ENCODE measurements at places on chromosomes 13 and 19.

GRCh38 chr13:88958821-88959220 is 1287.7 kb downstream of the SLITRK5 start:
- no peak for DNase-seq

GRCh38 chr13:103063376-103063775 is 2.8 kb downstream of the SLC10A2 start:
- no peak for DNase-seq

GRCh38 chr19:35991731-35992450 is 3.1 kb upstream of the SDHAF1 start:
- no peak for DNase-seq

DNA sequence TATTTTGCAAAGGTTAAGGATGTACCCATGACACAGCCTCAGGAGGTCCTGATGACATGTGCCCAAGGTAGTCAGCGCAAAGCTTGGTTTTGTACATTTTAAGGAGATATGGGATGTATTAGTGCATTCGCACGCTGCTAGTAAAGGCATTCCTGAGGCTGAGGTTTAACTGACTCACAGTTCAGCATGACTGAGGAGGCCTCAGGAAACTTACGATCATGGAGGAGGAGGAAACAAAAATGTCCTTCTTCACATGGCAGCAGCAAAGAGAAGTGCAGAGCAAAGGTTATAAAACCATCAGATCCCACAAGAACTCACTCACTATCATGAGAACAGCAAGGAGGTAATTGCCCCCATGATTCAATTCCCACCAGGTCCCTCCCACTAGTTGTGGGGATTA is 1017.4 kb downstream of the EFNB2 start:
- DNase-seq, result no peak

GRCh38 chr13:23678795-23679194 is 108.6 kb downstream of the TNFRSF19 start:
- DNase-seq, result no peak

DNA sequence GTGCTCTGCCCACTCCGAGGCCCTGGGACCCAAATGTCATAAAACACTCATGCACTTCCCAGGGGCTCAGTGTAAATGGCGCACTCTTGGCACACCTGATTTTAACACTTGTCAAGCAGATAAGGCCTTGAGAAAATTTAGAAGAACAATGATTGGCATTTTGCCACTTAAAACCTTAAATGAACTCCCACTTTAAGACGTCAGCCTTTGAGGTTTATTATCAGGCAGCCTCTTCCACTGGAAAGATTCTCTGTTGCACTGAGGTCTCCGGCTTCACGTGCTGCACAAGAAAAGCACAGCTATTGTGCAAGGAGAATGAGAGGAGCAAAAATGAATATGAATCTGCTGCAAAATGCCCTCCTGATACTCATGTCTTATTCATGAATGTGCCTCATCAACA is 38.5 kb upstream of the ATP11A start:
- DNase-seq, result no peak

DNA sequence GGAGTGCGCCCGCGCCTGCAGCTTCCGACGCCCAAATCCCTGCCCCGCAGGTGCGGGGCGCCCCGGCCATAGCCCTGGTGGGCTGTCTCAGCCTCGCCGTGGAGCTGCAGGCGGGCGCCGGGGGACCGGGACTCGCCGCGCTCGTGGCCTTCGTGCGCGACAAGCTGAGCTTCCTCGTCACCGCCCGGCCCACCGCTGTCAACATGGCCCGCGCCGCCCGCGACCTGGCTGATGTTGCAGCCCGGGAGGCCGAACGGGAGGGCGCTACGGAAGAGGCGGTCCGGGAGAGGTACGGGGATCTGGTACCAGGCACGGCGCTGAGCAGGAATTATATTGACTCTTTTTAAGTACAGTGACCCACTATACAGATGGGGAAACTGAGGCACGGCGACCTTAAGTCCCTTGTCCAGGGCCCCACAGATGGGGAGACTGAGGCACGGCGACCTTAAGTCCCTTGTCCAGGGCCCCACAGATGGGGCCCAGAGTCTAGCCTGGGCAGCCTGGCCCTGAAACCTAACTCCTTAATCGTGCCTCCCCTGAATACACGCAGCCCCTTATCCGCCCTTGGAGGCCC is 586 bp downstream of the MRI1 start:
- peak; percentile 30 for DNase-seq

- no peak for DNase-seq
These were observed 420.4 kb downstream of the EFNB2 start for GRCh38 chr13:106115081-106115480.

- no peak for DNase-seq
These were observed 142.5 kb downstream of the LACC1 start for GRCh38 chr13:44022196-44022595.

DNA sequence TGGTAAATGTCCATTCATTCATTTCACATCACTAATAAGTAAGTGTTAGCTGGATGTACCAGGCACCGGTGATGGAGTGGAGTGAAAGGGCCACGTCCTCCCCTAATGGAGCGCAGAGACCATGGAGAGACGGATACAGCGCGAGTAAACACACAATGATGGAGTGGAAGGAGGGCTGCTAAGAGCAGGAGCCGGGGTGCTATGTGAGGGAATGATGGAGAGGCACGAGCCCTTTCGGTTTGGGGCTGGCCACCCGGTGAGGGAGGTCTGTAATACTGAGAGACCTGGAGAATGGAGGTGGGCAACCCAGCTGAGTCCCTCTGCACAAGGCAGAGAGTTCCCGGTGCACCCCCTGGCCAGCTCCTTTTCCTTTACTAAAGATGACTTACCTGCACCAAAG is 53.7 kb downstream of the PEPD start:
- DNase-seq, result no peak

DNA sequence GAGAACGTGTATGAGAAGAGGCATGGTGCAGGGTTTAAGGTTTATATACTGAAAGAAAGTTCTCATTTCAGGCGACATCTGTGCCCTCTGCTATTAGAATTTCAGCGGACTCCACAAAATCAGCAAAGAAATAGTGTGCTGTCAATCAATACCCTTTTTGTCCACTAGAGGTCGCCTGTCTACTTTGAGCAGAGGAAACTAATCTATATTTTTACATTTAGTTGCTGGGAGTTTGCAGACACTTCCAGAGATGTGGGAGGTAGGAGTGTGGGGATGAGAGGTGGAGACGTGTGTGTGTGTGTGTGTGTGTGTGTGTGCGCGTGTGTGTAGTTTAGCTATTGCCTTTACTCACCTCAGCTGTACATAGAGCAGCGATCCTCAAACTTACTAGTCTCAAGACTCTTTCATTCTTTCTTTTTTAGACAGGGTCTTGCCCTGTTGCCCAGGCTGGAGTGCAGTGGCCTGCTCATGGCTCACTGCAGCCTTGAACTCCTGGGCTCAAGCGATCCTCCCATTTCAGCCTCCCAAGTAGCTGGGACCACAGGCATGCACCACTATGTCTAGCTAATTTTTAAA is 9.7 kb downstream of the INAFM1 start:
- peak; percentile 74 for DNase-seq

GRCh38 chr13:107141767-107142166 is 573.8 kb upstream of the ARGLU1 start:
- no peak for DNase-seq

DNA sequence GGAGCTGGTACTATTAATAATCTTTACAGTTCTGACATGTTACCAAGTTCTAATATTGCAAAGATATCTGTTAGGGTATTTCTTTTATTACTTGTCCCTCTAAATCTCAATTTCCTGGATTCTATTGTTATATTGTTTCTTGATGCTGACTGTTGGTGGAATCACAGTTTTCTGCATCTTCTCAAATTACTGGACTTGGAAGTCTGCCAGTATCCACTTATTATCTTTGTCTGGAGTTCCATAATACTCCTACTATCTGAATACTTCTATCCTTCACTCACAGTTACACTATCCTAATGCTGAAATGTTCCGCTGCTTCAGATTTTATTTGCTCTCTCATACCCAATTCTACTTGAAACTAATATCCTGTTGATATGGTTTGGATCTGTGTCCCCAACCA is 1985.7 kb upstream of the PRR20A start:
- no peak for DNase-seq

GRCh38 chr13:109345433-109345941 is 440.9 kb downstream of the IRS2 start:
- DNase-seq, result no peak

- no peak for DNase-seq
These were observed 25.5 kb upstream of the TNFRSF19 start for GRCh38 chr13:23544668-23545067.

GRCh38 chr19:52191389-52191788 is 1.5 kb downstream of the PPP2R1A start:
- no peak for DNase-seq

- peak; percentile 53 for DNase-seq
These were observed 78.2 kb downstream of the SHISA2 start for GRCh38 chr13:25973576-25973975.

- no peak for DNase-seq
These were observed 3.6 kb downstream of the POU4F1 start for GRCh38 chr13:78599645-78600279.

DNA sequence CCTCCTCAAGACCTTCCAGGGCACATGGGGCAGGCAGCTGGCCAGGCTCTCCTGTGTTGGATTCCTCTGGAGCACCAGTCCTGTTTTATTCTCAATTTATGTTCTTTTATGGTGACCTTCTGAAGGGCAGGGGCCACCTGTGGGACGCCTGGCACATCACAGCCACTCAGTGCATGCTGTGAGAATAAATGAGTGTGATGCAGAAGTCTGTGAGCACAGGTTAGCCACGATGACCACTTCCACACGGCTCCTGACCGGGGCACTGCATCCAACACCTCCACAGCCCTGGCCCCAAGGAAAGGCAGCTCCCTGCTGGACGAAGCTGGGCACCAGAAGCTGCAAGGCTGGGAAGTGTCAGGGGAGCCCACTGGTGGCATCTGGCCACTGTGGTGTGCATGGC is 122.8 kb downstream of the CRYL1 start:
- no peak for DNase-seq

DNA sequence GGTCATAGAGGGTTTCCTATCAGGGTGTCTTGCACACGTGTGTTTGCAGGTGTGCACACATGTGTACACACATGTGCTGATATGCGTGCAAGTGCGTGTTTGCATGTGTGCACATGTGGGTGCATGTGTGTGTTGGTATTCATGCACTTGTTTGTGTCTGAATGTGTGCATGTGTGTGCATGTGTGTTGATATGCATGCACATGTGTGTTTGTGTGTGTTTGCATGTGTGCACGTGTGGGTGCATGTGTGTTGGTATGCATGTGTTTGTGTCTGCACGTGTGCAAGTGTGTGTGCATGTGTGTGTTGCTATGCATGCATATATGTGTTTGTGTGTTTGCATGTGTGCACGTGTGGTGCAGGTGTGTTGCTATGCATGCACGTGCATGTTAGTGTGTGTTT is 150.5 kb downstream of the SOX1 start:
- DNase-seq, result no peak

GRCh38 chr19:33688171-33688992 is 66.6 kb downstream of the CHST8 start:
- DNase-seq, result no peak

DNA sequence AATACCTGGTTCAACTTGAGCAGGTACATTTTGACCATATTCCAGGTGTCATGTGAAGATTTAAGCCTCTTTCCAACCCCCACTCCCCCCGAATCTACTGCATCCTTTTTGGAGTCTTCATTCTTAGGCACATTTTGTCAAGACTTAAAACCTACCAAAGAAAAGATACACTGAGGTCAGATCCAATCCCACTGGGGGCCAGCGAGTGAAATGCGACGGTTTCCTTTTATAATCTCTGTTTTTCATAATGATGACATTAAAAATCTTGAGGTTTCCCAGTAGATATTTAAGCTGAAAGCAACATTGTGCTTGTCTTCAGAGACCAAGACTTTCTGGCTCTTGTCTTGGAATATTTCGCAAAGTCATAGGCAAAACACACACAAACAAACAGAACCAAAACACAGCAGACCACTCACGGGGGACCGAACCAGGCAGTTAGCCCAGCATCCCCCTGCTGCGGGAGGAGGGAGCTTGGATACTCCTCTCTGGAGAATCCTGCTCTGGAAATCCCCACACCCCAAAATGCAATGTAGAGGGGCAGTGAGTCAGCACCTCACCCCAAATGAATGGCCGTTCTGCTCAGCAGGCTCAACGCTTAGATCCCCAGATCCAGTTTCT is 506 bp upstream of the GAS6 start:
- no peak for DNase-seq

- no peak for DNase-seq
These were observed 3.4 kb upstream of the USF2 start for GRCh38 chr19:35265126-35265899.

- DNase-seq, result no peak
These were observed 434.0 kb downstream of the KLF5 start for GRCh38 chr13:73492811-73493210.

- DNase-seq, result no peak
These were observed 26.0 kb downstream of the RAB20 start for GRCh38 chr13:110535526-110535925.

GRCh38 chr13:87129602-87130300 is 541.4 kb upstream of the SLITRK5 start:
- DNase-seq, result no peak

DNA sequence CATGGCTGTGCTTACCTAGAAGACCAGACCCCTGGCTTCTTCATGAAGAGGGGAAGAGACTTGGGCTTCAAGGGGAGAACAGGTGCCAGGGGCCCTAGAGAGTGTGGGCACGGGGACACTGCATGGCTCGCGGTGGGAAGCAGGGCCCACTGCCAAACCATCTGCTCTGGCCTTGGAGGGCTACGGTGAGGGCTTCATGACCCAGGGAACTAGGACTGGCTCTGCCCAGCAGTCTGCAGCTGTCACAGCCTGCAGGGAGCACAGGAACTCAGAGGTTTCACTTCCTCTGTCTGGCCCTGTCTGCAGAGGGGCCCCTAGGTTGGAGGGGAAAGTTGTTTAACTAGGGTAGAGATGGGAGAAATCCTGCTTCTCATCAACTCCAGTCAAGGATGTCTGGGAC is 4.3 kb downstream of the ERCC1 start:
- peak; percentile 69 for DNase-seq

GRCh38 chr13:29165216-29165615 is 345.1 kb downstream of the MTUS2 start:
- no peak for DNase-seq

GRCh38 chr13:95494082-95494681 is 58.3 kb upstream of the CLDN10 start:
- peak; percentile 38 for DNase-seq

DNA sequence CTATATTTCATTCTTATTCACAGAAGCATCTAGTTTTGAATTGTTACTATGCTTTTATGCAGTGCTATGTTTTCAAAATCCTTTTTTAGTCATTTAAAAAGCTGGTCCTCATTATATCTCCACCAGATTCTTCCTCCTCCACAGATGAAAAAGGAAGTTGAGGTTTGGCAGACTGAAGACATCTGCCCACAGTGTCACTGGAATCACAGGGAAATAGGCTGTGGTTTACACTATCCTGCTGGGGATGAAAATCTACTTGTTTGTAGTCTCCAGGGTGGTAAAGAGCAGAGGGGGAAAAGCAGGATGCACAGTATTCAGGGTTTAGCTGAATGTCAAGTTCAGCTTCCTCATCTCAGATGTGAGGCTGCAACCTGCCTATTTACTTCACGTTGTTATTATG is 351.2 kb downstream of the DNAJC15 start:
- DNase-seq, result no peak

- no peak for DNase-seq
These were observed 15.8 kb downstream of the CPB2 start for GRCh38 chr13:46088821-46089562.

All from CD4-positive, alpha-beta T cell treated with Interleukin-4 for 1 hour (primary cell).